Eye (tissue), 1 donor: ENCODE measurements at places on chromosomes 5 and 9.

DNA sequence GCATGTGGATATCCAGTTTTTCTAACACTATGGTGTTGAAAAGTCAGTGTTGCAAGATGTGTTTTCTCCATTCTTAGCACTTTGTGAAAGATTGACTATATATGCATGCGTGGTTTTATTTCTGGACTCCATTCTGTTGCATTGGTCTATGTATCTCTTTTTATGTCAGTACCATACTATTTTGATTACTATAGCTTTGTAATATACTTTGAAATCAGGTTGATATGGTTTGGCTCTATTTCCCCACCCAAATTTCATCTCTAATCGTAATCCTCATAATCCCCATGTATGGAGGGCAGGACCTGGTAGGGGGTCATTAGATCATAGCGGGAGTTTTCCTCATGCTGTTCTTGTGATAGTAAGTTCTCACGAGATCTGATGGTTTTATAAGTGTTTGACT lies 6.5 kb downstream of the RIC1 start:
- DNase-seq: no peak

- DNase-seq: peak; percentile 96
These were observed at the start of gene KCNN2 for GRCh38 chr5:114361724-114362196. KCNN2 (plus strand) TSS chr5:114362070; CDS start chr5:114362140, 70 bp downstream.

DNA sequence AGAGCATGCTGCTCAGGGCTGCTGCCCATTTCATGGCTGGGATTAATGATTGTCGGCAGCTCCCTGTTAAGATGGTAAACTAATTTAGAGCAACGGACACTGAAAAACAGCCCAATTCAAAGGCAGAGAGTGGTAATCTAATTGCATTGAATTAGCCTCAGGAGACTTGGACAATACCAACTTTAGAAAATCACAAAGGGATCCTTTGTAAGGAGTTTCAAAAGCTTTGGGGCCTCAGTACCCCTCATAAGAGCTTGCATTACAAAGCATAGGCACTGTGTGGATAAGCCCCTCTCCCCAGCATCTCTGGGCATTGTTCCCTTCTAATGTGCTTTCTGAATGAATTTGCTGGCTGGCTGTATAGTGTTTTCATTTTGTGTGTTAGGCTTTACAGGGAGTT lies 6.7 kb downstream of the GLRA1 start:
- peak; percentile 84 for DNase-seq

- DNase-seq: no peak
These were observed 51.5 kb downstream of the SHOC1 start for GRCh38 chr9:111743275-111743674.

GRCh38 chr5:151100681-151101080 lies 19.8 kb upstream of the TNIP1 start:
- DNase-seq: no peak

DNA sequence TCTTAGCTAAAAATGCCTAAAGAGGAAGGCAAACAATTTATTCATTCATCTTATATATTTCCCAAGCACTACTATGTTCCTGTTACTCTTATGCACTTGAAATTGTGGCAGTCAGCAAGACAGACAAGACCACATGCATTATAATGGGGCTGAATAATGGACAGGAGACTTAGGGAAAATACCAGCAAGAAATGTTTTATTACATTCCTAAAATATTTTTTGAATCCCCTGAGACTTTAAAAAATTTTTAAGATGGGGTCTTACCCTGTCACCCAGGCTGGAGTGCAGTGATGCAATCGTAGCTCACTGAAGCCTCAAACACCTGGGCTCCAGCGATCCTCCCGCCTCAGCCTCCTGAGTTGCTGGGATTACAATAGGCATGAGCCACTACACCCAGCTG lies 13.2 kb downstream of the ZCCHC9 start:
- DNase-seq: no peak

- DNase-seq: peak; percentile 41
These were observed 655 bp downstream of the MARVELD2 start for GRCh38 chr5:69415584-69415958.

- no peak for DNase-seq
These were observed 187.8 kb downstream of the GNAQ start for GRCh38 chr9:77843871-77844155.

GRCh38 chr9:108466304-108466703 lies 389.5 kb downstream of the ACTL7B start:
- DNase-seq: no peak

- DNase-seq: peak; percentile 76
These were observed 727.1 kb upstream of the GRAMD2B start for GRCh38 chr5:125695996-125696655.

- peak; percentile 87 for DNase-seq
These were observed 52.6 kb downstream of the TENT4A start for GRCh38 chr5:6765612-6766525.

DNA sequence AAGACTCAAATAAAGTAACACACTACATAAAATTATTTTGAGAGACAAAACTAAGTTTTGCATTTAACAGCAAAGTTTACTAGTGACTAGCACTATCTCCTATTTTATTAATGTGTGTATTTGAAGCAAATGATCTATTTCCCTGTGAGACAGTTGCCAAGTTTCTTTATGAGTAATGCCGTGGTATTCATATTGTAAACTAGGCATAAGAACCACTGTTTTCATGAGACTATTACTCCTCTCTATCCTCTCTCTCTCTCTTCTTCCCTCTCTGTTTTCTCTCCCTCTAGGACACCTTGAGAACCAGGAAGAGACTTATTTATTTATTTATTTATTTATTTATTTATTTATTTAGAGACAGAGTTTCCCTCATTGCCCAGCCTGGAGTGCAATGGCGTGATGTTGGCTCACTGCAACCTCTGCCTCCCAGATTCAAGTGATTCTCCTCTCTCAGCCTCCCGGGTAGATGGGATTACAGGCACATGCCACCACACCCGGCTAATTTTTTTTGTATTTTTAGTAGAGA lies 61.1 kb downstream of the MLANA start:
- no peak for DNase-seq

GRCh38 chr5:994821-995220 lies 13.8 kb upstream of the NKD2 start:
- no peak for DNase-seq

- DNase-seq: peak; percentile 56
These were observed 169.3 kb upstream of the FSTL4 start for GRCh38 chr5:133781436-133782225.

- DNase-seq: no peak
These were observed 59.8 kb downstream of the ARHGEF37 start for GRCh38 chr5:149641000-149641576.

- DNase-seq: no peak
These were observed 261.8 kb upstream of the CLINT1 start for GRCh38 chr5:158120760-158121159.

GRCh38 chr9:117715411-117715989 lies 11.3 kb downstream of the TLR4 start:
- no peak for DNase-seq

DNA sequence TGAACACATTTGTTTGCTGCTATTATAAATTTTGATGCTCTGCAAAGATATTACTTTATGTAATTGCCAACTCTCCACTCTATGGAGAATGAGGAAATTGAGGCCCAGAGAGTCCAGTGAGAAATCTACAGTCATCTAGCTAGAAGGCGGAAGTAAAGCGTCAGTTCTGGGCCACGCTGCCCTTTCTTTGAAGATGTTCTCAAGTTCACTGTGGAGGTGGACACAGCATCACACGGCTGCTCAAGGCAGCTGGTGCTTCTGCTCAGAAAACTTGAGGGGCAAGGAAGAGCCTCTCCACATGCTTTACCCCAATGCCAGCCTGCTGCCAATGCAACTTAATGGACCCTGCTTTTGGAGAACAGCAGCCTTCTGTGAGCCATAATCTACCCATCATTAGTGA lies 96.3 kb downstream of the TTLL11 start:
- DNase-seq: no peak

DNA sequence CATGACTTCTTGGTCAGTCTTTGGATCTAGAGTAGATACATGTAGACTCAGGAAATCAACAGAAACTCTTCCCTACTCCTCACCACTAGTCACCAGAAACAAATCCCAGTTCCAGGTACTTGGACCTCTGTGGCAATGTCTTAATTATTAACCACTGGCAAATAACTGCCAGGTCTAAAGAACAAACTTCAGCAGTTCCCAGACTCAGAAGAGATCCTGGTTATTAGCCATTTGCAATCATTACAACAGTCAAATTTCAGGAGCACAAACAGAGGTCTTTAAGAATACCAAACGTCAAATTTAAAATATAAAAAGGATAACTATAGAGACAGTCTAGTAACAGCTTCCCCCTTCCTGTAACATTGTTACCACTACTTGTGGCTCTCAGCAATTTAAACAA lies 10.2 kb downstream of the DIAPH1 start:
- no peak for DNase-seq

- DNase-seq: no peak
These were observed 46.8 kb upstream of the PLPP6 start for GRCh38 chr9:4615251-4615650.

- DNase-seq: no peak
These were observed 201.8 kb downstream of the PAX5 start for GRCh38 chr9:36832164-36832795.

GRCh38 chr9:131296460-131296859 lies 6.9 kb downstream of the PLPP7 start:
- no peak for DNase-seq

DNA sequence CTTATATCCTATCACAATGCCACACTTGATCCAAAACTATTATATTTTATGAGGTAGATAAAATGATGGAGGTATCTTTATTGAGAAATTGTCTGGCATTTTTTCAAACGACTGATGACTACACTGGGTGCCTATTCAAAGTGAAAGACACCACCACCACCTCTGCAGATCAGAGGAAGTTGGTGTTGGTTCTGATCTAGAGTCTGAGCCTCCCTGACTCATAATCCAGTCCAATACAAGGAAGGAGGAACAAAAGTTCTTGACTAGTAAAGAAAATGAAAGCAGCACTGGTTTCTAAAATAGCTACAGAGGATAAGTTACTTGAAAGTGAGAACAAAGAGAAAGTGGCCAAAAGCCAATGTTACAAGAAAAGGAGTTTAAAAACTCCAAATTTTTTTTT lies 139.9 kb downstream of the RFX3 start:
- DNase-seq: no peak

DNA sequence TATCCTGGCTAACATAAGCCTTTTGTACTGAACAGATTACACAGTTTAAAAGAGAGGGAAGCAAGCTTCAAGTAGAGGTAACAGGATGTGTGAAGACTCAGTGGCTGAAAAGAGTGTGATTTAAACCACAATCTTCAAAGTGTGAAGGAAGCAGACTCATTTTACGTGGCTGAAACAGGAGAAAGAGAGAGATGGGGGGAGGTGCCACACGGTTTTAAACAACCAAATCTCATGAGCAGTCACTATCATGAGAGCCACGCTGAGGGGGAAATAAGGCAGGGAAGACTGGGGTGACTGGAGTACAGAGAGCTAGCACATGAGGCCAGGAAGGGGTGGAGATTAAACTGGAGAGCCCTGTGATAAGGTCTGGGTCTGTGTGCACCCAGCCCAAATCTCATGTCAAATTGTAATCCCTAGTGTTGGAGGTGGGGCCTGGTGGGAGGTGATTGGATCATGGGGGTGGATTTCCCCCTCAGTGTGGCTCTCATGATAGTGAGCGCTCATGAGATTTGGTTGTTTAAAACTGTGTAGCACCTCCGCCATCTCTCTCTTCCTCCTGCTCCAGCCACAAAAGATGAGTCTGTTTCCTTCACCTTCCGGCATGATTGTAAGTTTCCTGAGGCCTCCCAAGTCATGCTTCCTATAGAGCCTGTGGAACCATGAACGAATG lies 318.6 kb upstream of the CD180 start:
- no peak for DNase-seq

DNA sequence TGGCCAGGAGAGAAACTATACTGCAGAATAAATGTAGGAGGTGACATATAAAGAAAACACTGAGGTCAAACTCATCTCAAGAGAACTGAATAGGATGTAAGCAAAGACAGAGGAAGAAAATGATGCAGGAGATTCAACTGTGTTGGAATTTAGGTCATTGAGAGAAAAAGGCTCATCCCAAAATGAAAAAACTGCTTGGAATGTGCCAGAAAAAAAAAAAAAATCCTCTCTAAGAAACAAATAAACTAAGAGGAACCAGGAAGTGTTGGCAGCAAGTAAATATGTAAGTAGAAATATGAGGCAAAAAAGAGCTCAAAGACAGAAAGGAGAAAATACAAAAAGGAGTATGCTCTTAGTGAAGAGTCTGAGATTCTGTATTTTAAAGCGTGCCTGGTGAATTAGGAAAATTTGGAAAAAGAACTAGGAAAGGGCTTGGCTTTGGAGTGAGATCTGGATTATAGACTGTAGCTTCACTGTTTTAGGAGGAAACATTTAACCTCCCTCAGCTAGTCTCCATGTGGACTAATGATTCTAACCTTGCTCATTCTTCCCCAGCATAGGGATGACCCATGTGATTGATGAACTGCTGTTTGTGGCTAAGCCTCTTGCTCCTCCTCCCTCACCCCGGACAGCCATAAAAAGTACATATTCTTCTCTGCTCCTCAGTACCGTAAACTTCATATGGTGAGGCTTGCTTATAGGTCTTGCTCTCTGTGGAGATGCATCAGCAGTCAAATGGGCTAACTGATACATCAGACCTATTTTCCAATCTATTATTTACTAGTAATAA lies 185.6 kb upstream of the POU5F2 start:
- DNase-seq: no peak

GRCh38 chr9:94298949-94299599 lies 29.4 kb downstream of the NUTM2F start:
- no peak for DNase-seq
